ENCODE measurements at places on chromosomes 7 and 10. TPM values are rescaled to one million over a fixed set of nuclear protein-coding genes. Genes with fewer than 3 reads are reported as not detected.

DNA sequence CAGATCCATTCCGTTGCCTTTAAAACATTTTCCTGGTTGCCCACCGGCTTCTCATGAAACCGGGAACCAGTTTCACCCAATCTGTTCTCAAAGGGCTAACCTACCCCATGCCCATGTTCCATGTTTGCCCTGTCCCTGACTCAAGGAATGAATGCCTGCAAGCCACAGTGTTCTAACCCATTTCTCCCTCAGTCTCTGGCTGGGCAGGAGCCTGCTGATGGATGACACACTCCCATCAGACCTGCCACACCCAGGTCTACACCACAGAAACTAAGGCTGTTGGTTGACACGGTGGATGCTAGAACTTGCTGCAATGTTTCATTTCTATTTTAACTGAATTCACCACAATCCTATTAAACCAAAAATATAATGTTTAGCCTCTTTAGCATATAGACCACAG, 15.6 kb downstream of the CLRN3 start:
- H3K27me3 ChIP-seq, result peaks cover 7% of the 10 kb centered on the region
- H3K4me3 ChIP-seq, result no peak overlapping the region
- H3K27ac ChIP-seq, result no peak overlapping the region
- H3K36me3 ChIP-seq, result no peaks in the 10 kb centered on the region

Gene ENO4
- polyA plus RNA-seq, result not detected

DNA sequence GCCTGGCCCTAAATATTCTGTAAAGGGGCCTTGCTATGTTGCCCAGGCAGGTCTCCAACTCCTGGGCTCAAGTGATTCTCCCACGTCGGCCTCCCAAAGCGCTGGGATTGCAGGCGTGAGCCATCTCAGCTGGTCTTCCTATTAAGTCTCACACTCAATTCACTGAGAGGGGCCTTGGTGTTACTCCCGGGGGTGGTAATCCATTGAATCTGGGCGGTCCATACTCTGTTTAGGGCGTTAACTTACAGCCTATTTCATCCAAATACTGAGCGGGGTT, 665 bp upstream of the SRRT start:
- H3K4me1 ChIP-seq, result peaks cover 45% of the 10 kb centered on the region
- DNase-seq, result no peak
- peak overlapping the region; percentile 97 for H3K27ac ChIP-seq
- peak overlapping the region; percentile 99 for H3K4me3 ChIP-seq

DNA sequence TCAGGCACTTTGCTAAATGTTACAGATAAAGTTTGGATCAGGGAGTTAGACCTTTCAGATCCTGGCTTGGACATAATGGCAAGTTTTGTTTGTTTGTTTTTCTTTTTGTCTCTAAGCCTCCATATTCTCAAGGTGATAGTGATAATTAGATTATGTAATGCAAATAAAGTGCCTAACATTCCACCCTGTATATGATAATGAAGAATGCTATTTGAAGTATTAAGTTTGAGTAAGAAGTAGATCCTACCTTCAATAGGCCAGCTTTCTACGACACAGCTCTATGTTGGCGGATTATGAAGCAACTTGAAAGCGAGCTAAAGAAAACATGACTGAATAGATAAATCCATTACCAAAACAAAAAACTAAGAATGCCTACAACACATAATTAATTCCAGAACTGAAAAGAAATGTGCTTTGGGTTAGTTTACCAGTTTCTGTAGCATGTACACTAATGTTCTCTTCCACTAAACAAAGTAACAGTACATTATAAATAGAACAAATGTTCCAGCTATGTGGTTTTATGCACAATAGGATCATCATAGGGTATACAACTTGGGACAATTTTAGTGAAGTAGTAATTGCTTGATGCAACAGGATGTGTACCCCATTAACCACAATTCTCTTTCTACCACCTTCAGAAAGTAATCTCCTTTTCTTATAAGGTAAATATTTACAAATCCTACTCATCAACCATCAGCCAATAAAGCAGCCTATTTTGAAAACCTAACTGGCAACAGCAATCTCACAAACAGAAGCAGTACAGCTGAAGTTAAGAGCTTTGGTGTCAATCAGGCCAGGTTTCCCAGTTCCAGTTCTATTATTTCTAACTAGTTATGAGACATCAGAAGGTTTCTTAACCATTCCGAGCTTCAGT, 1.5 kb downstream of the SEM1 start:
- H3K36me3 ChIP-seq, result peaks cover 35% of the 10 kb centered on the region
- peak overlapping the region; percentile 15 for H3K27ac ChIP-seq
- peaks cover 47% of the 10 kb centered on the region for H3K4me1 ChIP-seq
- DNase-seq, result no peak
- H3K27me3 ChIP-seq, result no peaks in the 10 kb centered on the region

GRCh38 chr10:32379950-32380551, 33.1 kb upstream of the EPC1 start:
- H3K4me3 ChIP-seq, result no peak overlapping the region
- H3K36me3 ChIP-seq, result no peaks in the 10 kb centered on the region
- H3K27ac ChIP-seq, result no peak overlapping the region
- DNase-seq, result no peak
- peaks cover 14% of the 10 kb centered on the region for H3K4me1 ChIP-seq
- H3K27me3 ChIP-seq, result no peaks in the 10 kb centered on the region

DNA sequence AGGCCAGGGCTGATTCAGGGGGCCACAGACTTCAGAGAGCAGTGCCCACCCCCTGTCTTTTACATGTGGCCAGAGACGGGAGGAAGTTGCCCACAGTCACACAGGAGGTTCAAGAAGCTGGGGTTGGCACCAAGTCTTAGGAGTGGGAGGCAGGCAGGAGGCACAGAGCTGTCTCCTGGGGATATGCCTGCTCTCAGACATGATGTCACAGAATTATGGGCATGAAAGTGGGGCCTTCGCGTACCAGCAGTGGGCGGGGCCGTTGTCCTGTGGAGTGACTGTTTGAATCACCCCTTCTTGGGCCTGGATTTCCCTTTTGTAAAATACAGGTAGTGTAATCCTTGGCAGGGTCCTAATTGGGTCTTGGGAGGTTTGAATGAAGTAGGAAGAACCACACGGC, 81.2 kb upstream of the PPIF start:
- H3K4me3 ChIP-seq, result peak overlapping the region; percentile 10
- peak overlapping the region; percentile 61 for H3K27ac ChIP-seq
- H3K4me1 ChIP-seq, result peaks cover 18% of the 10 kb centered on the region

- H3K36me3 ChIP-seq, result no peaks in the 10 kb centered on the region
- DNase-seq, result no peak
- peak overlapping the region; percentile 64 for H3K4me3 ChIP-seq
- peaks cover 10% of the 10 kb centered on the region for H3K4me1 ChIP-seq
These were observed 688 bp upstream of the ABCB4 start for GRCh38 chr7:87476179-87476557.

- DNase-seq, result no peak
- peaks cover 13% of the 10 kb centered on the region for H3K27me3 ChIP-seq
- H3K4me3 ChIP-seq, result no peak within 1 kb of the TSS
- no peaks in the 10 kb centered on the region for H3K4me1 ChIP-seq
- H3K36me3 ChIP-seq, result no peaks in the 10 kb centered on the region
- no peak within 1 kb of the TSS for H3K27ac ChIP-seq
These were observed at the start of gene ANKRD1 for GRCh38 chr10:90920986-90921666. Gene ANKRD1, minus strand, starts transcription at chr10:90921087. Its CDS starts 60 bp downstream, at chr10:90921027.

- H3K36me3 ChIP-seq, result no peaks in the 10 kb centered on the region
- H3K4me1 ChIP-seq, result peaks cover 19% of the 10 kb centered on the region
- H3K27me3 ChIP-seq, result no peaks in the 10 kb centered on the region
- no peak overlapping the region for H3K4me3 ChIP-seq
- no peak overlapping the region for H3K27ac ChIP-seq
These were observed 74.2 kb upstream of the PLXNA4 start for GRCh38 chr7:132650498-132650897.

Gene TMEM225B
- 3.4 TPM for polyA plus RNA-seq

- no peak overlapping the region for H3K4me3 ChIP-seq
- H3K4me1 ChIP-seq, result peaks cover 7% of the 10 kb centered on the region
- no peak overlapping the region for H3K27ac ChIP-seq
- H3K27me3 ChIP-seq, result peaks cover 9% of the 10 kb centered on the region
- DNase-seq, result no peak
These were observed 85.8 kb downstream of the MYL10 start for GRCh38 chr7:101543242-101543766.

DNA sequence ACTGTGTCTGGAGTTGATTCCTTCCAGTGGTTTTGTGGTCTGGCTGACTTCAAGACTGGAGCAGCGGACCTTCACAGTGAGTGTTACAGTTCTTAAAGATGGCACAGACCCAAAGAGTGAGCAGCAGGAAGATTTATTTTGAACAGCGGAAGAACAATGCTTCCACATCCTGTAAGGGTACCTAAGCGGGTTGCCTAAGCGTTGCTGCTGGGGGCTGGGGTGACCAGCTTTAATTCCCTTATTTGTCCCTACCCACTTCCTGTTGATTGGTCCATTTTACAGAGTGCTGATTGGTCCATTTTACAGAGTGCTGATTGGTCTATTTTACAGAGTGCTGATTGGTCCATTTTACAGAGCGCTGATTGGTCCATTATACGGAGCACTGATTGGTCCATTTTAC, 13.2 kb downstream of the AKR1B15 start:
- no peak for DNase-seq
- H3K27me3 ChIP-seq, result peaks cover 11% of the 10 kb centered on the region
- H3K27ac ChIP-seq, result peak overlapping the region; percentile 75
- peaks cover 18% of the 10 kb centered on the region for H3K4me1 ChIP-seq
- H3K4me3 ChIP-seq, result peak overlapping the region; percentile 8

DNA sequence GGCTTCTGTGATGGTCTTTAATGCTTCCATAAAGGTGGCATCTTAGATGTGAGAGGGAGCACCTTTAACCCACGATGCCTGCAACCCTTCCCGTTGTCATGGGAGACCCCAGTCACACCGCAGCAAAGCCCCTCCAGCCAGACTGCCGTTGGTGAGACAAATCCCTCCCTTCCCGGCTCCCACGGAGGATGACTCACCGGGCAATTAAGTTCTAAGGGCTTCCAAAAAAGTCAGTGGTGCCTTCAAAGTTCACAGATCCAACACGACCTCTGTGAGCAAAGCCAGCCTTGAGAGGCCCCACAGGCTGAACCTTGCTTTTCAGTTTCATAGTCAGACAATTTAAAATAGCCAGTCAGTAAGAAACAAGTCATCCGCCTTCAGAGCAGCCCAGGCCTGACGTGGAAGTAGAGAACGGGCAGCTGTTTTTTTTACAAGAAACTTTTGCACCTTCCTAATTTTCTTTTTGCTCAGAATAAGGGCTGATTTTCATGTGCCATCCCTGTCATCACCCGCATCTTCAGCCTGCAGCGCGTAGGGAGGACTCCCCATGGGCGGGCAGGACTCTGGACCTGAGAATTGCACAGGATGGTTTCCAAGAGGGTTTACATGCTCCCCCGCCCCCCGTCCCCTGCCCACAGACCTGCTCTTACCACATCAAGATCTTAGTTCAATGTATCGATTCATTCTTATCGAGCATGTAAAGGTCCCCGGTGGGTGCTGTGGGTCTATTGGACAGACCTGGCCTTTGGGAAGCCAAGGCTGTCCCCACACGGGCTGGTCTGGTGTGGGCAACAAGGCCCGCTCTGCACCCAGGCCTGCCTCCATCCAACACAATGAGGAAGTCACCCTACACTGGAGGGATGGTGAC, 333.9 kb downstream of the DNAJB6 start:
- H3K4me3 ChIP-seq, result no peak overlapping the region
- peaks cover 36% of the 10 kb centered on the region for H3K4me1 ChIP-seq
- H3K27me3 ChIP-seq, result peaks cover 57% of the 10 kb centered on the region
- H3K36me3 ChIP-seq, result peaks cover 2% of the 10 kb centered on the region
- H3K27ac ChIP-seq, result no peak overlapping the region

Gene ZNF212
- polyA plus RNA-seq, result 2.9 TPM

Gene SPDYE2B
- polyA plus RNA-seq, result not detected

GRCh38 chr10:10197423-10197822, 820.2 kb upstream of the CELF2 start:
- H3K27ac ChIP-seq, result no peak overlapping the region
- DNase-seq, result no peak
- no peaks in the 10 kb centered on the region for H3K4me1 ChIP-seq
- H3K4me3 ChIP-seq, result no peak overlapping the region

Gene KAT6B
- 19.0 TPM for polyA plus RNA-seq

DNA sequence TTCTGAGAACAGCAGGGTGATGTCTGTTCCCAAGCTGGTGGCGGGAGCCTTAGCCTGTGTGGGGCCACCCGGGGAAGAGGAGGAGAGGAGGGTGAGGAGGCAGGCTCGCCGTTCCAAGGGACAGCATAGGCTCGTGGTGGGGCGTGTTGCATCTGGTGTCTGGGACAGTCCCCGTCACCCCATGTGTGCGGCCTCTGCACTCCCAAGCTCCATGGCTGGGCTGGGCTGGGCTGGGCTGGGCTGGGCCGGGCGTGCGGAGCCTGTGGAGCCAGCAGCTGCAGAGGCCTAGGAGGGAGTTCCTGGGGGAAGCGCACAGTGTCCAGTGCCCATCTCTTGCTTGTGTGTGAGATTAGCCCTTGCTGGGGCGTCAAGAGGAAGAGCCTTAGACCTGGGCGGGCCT, 20.9 kb upstream of the TTYH3 start:
- H3K4me3 ChIP-seq, result no peak overlapping the region
- peaks cover 31% of the 10 kb centered on the region for H3K4me1 ChIP-seq
- H3K27me3 ChIP-seq, result no peaks in the 10 kb centered on the region

Gene TPST1
- polyA plus RNA-seq, result 13.2 TPM

GRCh38 chr7:139771001-139771956, 6.5 kb downstream of the HIPK2 start:
- no peaks in the 10 kb centered on the region for H3K36me3 ChIP-seq
- H3K4me1 ChIP-seq, result peaks cover 97% of the 10 kb centered on the region
- H3K27me3 ChIP-seq, result no peaks in the 10 kb centered on the region
- H3K27ac ChIP-seq, result no peak overlapping the region

GRCh38 chr10:133366751-133367150, 6.4 kb downstream of the ECHS1 start:
- H3K27ac ChIP-seq, result no peak overlapping the region
- peaks cover 4% of the 10 kb centered on the region for H3K4me1 ChIP-seq
- no peak for DNase-seq
- no peaks in the 10 kb centered on the region for H3K36me3 ChIP-seq

Gene WDFY4
- polyA plus RNA-seq, result 0.04 TPM

DNA sequence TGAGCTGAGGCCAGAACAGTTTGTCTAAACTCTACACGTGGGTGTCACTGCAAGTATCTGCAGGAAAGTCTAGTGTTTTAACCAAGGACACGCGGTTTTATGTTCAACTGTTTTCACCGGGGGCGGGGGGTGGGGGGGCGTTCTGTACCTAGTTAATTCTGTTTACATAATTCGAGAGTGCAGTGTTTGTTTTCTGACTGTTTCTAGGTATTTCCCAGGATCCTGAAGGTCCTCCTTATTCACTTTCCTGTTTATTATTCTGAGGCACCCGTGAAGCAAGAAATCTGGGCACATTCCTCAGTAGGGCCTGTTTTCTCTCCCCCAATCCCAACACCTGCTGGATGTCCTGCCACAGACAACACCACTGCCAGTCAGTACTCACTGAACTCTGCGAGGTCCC, 7.6 kb downstream of the LOXL4 start:
- no peaks in the 10 kb centered on the region for H3K27me3 ChIP-seq
- no peaks in the 10 kb centered on the region for H3K4me1 ChIP-seq
- no peaks in the 10 kb centered on the region for H3K36me3 ChIP-seq
- DNase-seq, result no peak
- H3K27ac ChIP-seq, result no peak overlapping the region

- no peak overlapping the region for H3K27ac ChIP-seq
- H3K4me1 ChIP-seq, result no peaks in the 10 kb centered on the region
- DNase-seq, result no peak
- no peak overlapping the region for H3K4me3 ChIP-seq
- no peaks in the 10 kb centered on the region for H3K27me3 ChIP-seq
These were observed 454.6 kb upstream of the SORCS1 start for GRCh38 chr10:107619139-107619538.

Gene NCAPG2
- polyA plus RNA-seq, result 2.6 TPM

GRCh38 chr7:137091396-137091795, 222.9 kb downstream of the CHRM2 start:
- no peaks in the 10 kb centered on the region for H3K36me3 ChIP-seq
- no peak overlapping the region for H3K4me3 ChIP-seq
- H3K27me3 ChIP-seq, result no peaks in the 10 kb centered on the region
- no peak overlapping the region for H3K27ac ChIP-seq
- no peaks in the 10 kb centered on the region for H3K4me1 ChIP-seq

Data from naive thymus-derived CD8-positive, alpha-beta T cell (primary cell).